ENCODE measurements at places on chromosomes 4 and X.

- no peak for DNase-seq
Observed at GRCh38 chrX:75603833-75604232, 81.0 kb upstream of the ZDHHC15 start.

DNA sequence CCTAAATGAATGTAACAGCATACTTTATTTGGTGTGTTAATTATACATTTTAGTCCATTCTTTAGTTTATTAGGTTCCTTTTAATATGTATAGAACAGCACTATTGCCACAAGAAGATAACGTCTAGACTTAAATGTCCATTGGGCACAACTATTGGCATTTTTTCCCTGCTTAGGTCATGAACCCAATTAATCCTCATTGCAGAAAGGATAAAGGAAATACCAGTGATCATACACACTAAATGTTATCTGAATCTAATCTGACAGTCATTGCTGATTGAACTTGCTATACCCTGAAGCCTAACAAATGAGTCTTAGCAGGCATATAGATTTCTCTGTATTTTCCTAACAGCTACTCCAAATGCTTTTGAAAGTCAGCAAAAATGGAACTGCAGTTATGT, 2250.0 kb upstream of the AGA start:
- no peak for DNase-seq

GRCh38 chr4:152090543-152090942, 329.7 kb upstream of the GATB start:
- DNase-seq = peak; percentile 60

DNA sequence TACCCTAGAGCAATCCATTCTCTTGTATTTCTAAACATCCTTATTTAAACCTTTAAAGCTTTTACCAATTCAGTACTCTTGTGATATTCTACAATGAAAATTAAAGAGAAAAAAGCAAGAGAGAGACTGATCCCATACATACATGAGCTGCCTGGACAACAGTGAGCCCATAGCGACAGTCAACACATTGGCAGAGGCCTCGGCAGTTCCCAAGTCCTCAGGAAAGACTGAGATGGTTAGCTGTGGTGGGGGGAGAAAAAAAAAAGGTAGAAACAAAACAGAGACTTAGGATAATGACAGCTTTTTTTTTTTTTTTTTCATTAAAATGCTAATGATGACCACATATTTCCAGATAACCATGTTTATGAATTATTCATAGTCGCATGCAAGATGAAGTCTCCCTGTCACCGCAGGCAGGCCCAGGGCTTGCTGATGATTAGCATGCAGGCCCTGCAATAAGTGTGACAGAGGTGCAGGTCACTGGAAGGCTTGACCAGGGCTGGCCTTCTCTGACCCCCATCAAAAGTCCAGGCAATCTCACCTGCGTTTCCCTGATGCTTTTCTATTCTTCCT, 148.8 kb downstream of the APBB2 start:
- no peak for DNase-seq
